Inflammatory macrophage (primary cell): ENCODE measurements at places on chromosomes 6 and 20.

DNA sequence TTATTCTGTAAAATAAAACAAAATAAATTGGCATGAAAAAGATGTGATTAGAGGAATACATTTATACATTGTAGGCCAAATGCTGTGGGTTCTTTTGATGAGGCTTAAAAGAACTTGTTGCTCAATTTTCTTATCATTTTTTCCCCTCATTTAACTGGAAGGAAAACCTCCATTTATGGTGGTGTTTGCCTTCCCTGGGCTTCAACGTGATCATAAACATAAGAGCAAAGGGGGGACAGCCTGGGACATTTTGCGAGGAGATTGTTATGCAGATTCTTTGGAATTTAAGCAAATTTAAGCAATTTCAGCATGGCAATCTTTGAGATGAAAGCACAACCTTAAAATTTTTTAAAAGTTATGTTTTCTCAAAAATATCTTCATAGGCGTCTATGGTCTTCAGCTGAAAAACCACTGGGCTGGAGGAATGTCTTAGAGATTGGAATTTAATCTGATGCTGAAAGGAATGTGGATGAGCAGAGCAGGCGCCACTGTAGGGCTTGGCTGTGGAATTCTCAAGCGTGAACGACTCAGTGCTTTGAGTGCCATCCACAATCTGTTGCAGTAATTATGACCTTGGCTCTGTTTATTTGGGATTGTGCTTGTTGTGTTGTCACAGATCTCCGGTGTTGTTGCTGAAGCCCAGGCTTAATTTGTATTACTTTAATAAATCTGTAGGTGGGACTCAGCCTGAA is 149.4 kb upstream of the MLIP start:
- DNase-seq: no peak

- DNase-seq: no peak
Observed at GRCh38 chr6:163285691-163286090, 128.8 kb upstream of the QKI start.

DNA sequence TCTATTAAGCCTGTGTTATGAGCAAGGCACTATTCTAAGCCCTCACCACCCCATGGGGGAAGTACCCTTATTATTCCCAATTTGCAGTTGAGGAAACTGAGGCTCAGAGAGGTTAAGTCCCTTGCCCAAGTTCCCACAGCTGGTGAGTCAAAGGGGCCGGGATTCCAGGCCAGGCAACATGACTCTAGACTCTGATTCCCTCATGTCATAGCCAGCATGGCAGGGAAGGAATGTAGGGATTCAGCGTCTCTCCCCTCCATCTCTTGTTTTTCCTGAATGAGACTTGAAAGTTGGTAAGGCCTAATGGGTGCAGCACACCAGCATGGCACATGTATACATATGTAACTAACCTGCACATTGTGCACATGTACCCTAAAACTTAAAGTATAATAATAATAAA is 6.7 kb downstream of the C6orf132 start:
- DNase-seq: no peak

- DNase-seq: no peak
Observed at GRCh38 chr6:22764496-22764895, 195.1 kb downstream of the HDGFL1 start.

GRCh38 chr20:23691675-23692074 is 2.8 kb upstream of the CST4 start:
- DNase-seq: no peak

GRCh38 chr20:43124241-43124640 is 65.5 kb downstream of the PTPRT start:
- DNase-seq: no peak

- DNase-seq: no peak
Observed at GRCh38 chr20:12276011-12276673, 358.4 kb downstream of the BTBD3 start.

- DNase-seq: no peak
Observed at GRCh38 chr6:166546653-166547052, 39.8 kb downstream of the RAMACL start.
